ENCODE measurements at places on chromosomes 12 and 14.

- no peak for DNase-seq
Measured at GRCh38 chr14:84420221-84420620, 1109.7 kb upstream of the FLRT2 start.

DNA sequence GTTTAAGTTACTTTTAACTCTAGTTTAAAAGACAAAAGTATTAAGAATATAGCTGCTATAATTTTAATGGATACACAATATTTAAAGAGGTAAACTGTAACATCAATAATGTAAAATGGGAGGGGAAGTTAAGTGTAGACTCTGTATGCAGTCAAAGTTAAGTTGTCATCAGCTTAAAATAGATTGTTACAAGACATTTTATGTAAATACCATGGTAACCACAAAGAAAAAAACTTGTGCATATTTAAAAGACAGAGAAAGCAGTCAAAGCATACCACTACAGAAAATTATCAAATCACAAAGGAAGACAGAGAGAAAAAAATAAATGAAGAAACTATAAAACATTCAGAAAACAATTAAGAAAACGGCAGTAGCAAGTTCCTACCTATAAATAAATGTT lies 73.3 kb downstream of the CEP128 start:
- DNase-seq: no peak

- DNase-seq: no peak
Measured at GRCh38 chr12:58079806-58080205, 138.4 kb downstream of the ATP23 start.

- no peak for DNase-seq
Measured at GRCh38 chr12:27838543-27839185, 58.6 kb upstream of the MANSC4 start.

- no peak for DNase-seq
Measured at GRCh38 chr14:94890785-94891184, 120.9 kb upstream of the GSC start.

- no peak for DNase-seq
Measured at GRCh38 chr12:26896913-26897312, 40.9 kb downstream of the INTS13 start.

DNA sequence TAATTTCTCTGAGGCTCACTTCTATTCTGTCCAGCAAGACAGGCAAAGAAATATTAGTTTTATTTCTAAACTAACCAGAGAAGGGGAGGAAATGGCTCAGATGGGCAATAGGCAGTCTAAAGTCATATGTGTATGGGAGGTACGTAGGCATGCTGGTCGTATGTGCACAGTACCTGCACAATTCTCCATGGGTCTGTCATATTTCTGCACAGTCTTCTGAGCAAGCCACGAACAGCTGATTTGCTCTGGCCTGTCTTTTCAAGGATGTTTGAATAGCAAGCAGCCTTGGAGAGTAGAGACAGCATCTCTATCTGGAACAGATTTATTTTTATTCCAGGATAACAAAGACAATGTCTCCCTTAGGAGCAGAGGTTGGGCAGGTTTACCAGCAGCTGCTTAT lies 92.1 kb downstream of the SLC25A47 start:
- DNase-seq: no peak

GRCh38 chr14:54483846-54484245 lies 4.9 kb downstream of the GMFB start:
- no peak for DNase-seq

- DNase-seq: no peak
Measured at GRCh38 chr12:85829391-85829790, 6.8 kb downstream of the RASSF9 start.

DNA sequence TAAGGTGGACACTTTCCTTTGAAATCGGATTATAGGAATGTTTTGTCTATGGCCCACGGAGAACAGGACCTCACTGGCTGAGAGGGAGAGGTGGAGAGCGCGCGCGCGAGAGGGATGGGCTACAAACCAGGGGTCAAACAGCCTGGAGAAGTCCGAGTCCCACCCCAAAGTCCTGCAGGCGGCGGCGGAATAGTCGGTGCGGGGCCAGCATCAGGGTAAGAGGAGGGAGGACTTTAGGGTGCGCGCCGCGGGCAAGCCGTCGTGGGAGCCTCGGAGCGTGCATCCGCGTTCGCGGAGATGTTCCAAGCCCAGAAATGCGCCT lies 3.3 kb upstream of the HOXC8 start:
- no peak for DNase-seq

- peak; percentile 65 for DNase-seq
Measured at GRCh38 chr14:20610002-20610765, 19.0 kb upstream of the RNASE12 start.

DNA sequence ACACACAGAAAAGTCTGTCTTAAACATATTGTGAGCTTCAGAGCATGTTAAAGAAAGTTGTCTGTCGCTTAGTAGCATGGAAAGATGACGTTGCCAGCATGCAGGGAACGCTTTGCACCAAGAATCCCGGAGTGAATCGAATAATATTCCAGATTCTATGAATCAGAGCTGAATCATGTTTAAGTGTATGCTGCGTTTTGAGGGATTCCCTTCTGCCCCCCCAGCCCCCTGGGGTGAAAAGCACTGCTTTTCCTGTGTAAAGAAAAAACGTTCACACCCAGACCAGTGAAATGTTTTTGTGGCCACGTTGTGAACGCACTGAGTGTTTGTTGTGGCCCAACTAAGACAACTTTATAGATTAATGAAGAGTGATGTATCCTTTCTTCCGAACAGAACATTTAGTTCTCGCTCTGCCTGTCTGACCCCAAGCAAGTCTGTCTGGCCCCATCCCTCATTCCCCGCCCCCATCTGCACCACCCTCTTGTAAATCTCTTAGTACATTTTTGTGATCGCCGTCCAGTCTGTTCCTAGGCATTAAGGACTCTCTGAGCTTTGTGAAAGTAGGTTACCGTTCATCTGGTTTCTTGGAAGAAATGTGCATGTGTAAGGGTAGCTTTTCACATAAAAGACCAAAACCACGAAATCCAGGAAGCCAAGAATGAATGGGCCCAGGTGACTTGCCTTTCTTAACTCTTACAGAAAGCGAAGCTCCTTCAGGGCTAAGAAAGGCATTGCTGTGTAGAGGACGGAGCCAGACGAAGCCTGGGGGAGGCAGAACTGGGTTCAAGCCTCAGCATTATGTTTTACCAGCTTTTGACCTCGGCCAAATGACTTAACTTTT lies 103.0 kb downstream of the SAMD4A start:
- no peak for DNase-seq

DNA sequence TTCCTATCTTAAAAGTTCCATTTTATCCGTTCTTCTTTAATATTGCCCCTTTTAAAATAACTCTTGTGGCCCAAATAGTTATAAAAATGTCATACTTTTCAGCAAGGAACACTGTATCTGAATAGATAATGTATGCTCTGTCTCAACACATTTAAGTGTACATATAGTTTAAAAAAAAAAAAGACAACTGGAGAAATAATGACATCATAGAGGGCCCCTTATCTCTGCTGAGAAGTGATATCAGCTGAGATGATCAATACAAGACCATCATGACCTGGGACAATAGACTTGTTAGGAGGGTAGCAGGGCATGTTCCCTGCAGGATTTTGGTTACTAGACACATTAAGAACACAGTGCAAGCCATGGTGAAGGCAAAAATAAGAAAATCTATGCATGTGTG lies 77.5 kb downstream of the PEBP1 start:
- no peak for DNase-seq

GRCh38 chr14:80982711-80983110 lies 27.3 kb downstream of the TSHR start:
- DNase-seq: no peak

DNA sequence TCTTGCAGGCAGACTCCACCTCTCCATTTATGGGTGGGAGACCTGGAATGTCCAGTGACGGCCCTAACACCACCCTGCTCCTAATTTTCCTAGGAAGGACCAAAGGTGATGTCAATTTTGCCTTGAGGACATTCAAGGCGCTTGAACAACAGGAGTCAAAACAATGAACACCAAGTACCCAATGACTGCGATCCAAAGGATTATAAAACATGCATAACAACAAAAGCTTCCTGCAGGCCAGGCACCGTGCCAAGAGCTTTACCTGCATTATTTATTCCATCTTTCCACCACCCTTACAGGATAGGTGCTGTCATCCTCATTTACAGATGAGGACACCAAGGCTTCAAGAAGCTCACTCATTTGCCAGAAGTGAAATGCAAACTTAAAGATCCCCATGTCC lies 15.2 kb upstream of the FOXN3 start:
- no peak for DNase-seq

GRCh38 chr12:47838286-47838931 lies 18.7 kb upstream of the HDAC7 start:
- DNase-seq: no peak

DNA sequence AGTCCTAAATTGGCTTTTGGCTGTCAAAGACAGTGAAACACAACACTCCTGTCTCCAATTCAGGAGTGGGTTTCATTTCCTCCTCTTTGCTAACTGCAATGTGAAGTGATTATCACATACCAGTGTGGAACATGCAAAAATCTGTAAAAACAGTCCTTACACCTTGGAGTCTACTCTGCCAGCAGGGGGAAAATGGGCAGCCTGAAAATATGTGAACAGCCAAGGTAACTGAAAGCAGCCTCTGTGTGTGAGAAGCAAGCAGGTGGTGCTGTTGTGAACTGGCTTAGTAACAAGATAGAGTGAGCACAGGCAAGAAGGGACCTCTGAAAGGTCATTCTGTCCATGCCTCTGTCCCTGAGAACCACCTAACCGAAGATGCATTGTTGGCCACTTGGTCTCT lies 6.0 kb downstream of the PRMT8 start:
- no peak for DNase-seq

Measured in NCI-H1930 (cell line).